ENCODE measurements at places on chromosomes 6 and 20. TPM values are rescaled to one million over a fixed set of nuclear protein-coding genes. Genes with fewer than 3 reads are reported as not detected.

GRCh38 chr6:144315226-144315980 lies 30.3 kb downstream of the UTRN start:
- no peak for DNase-seq

- no peak for DNase-seq
Measured at GRCh38 chr20:31806564-31807355, 12.4 kb upstream of the MYLK2 start.

GRCh38 chr6:72417759-72418158 lies 204.1 kb upstream of the KCNQ5 start:
- no peak for DNase-seq

DNA sequence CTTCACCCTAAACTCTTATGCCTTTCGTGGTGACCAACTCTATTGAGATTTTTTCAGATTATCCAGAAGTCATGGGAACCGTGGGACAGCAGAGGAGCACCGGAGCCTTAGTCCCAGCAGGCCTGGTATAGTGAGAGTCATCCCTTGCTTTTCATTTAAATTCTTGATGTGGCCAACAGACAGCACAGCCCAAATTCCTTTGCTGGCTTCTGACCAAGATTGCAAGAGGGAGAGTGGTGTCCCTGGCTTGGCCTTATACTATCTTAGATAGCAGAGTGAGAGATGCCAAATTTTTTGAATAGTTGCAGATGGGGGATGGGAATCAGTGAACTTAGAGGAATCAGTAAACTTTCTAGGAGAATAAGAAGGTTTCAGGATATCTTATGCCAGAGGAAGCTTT lies 7.8 kb downstream of the STX11 start:
- DNase-seq = no peak

CHMP4B gene
- 55.5 TPM for total RNA-seq

SLC25A27 gene
- not detected for total RNA-seq

SLC35B3 gene
- total RNA-seq = 1.8 TPM

SAMD5 gene
- total RNA-seq = not detected

NANP gene
- 2.2 TPM for total RNA-seq

WFDC12 gene
- not detected for total RNA-seq
